ENCODE measurements at places on chromosomes 16 and 17.

DNA sequence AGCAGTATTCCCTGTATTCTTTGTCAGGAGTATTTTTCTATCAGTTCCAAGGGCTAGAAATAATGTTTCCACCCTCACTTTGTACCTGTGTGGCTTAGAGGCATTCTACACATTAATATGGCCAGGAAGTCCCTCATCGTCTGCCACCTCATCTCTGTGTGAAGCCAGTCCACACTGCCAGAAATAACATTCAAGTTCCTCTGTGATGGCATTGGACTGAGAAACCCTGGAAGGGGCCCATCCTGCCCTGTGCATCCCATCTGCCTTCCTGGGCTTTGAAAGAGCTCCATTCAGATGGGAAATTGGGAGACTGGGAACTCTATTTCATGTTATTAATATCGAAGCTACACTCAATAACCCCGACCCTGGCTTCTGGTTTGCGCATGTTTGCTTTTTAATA is 497.2 kb upstream of the CDH5 start:
- DNase-seq = no peak

DNA sequence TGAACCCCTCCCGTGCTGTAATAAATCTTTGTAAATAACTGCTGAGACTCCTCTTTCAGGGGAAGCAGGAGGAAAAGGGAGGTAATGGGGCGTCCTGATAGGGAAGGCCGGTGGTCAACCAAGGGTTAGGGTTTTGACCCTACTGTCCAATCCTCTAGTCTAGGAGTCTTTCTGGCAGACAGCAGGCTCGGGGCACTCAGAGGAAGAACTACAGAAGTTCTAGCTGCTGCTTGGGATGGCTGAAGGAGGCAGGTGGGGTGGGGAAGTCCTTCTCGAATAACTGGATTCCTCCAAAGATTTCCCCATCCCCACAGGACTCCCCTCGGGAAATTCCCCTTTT is 387 bp upstream of the STARD3 start:
- peak; percentile 29 for DNase-seq

GRCh38 chr17:77959926-77960521 is 1.5 kb downstream of the TNRC6C start:
- DNase-seq = peak; percentile 38

- no peak for DNase-seq
These were observed 5.8 kb downstream of the GPRC5C start for GRCh38 chr17:74437702-74438101.

- peak; percentile 29 for DNase-seq
These were observed 965 bp downstream of the INTS2 start for GRCh38 chr17:61926826-61927207.

GRCh38 chr16:60485872-60486489 is 1550.3 kb downstream of the CDH8 start:
- no peak for DNase-seq

- no peak for DNase-seq
These were observed 4.6 kb downstream of the IFT20 start for GRCh38 chr17:28330671-28331070.

GRCh38 chr17:4003131-4003500 is 38.9 kb upstream of the ATP2A3 start:
- no peak for DNase-seq

GRCh38 chr16:70160388-70160787 is 13.2 kb upstream of the CLEC18C start:
- DNase-seq = no peak

DNA sequence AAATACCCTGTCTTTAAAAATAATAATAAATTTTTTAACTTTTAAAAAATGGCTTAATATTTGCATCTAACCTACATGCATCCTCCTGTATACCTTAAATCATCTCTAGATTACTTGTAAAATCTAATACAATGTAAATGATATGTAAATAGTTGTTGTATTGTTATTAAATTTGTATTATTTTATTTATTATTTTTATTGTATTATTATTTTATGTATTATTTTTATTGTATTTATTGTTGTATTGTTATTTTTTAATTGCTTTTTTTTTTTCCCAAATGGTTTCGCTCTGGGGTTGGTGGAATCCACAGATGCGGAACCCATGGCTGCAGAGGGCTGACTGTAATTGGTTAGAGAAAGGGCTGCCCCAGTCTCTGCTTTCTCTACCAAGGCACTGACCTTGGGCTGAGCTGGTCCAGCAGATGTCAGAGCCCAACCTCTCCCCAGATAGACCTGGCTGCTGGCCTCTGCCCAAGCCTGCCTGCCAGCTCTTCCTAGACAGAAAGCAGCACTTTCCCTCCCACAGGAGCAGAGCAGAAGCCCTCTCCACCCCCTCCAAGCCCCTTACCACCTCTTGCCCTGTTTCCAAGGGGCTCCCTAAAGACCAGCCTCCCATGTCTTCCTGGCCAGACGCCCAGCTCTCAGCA is 183.8 kb downstream of the GSG1L start:
- no peak for DNase-seq

DNA sequence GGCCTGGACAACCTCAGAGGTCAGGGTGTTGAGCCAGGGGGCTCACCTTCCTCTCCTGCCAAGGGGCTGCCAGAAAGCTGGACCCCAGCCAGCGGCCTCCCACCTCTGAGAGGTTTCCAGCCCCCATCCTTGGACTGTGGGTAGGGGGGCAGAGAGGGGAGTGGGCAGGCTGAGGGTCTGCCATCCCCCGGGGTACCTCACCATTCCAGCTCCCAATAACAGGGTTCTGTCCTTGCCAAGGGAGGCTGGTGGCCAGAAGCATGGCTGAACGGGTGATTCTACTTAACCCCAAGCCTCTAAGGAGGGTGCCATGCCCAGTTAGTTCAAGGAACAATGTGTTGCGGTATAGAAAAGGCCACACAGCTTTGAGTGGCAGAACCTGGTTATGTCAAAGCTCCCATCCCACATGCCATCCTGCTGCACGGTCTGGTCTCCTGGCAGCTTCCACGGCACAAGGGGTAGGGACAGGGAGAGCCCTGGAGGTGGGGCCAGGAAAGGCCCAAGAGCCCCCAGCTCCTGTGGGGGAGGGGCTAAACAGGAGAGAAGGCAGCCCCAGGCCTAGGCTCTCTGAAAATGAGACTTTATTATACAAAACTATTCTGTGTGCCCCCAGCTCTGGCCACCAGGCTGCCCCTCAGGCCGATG is 19.8 kb downstream of the B9D1 start:
- no peak for DNase-seq

DNA sequence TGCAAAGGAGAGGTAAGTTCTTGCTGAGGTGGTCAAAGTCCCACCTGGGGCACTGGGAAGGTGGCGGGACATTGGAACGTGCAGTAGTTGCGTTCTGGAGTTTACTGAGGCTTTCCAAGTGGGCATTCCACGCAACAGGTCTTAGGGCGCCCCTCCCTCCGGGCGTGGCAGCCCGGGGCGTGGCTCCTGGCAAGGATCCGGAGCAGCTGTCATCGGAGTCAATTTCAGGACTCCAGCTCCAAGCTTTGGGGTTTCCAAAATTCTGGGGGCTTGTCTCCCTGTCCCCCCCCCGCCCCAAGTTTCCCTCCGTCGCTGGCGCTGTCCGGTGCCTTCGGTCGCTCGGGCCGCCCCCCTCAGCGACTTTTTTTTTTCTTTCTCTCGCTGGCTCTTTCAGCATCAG is 43.1 kb upstream of the AMZ2 start:
- DNase-seq = no peak

- peak; percentile 10 for DNase-seq
These were observed 585 bp downstream of the AP1G1 start for GRCh38 chr16:71807905-71808592.

DNA sequence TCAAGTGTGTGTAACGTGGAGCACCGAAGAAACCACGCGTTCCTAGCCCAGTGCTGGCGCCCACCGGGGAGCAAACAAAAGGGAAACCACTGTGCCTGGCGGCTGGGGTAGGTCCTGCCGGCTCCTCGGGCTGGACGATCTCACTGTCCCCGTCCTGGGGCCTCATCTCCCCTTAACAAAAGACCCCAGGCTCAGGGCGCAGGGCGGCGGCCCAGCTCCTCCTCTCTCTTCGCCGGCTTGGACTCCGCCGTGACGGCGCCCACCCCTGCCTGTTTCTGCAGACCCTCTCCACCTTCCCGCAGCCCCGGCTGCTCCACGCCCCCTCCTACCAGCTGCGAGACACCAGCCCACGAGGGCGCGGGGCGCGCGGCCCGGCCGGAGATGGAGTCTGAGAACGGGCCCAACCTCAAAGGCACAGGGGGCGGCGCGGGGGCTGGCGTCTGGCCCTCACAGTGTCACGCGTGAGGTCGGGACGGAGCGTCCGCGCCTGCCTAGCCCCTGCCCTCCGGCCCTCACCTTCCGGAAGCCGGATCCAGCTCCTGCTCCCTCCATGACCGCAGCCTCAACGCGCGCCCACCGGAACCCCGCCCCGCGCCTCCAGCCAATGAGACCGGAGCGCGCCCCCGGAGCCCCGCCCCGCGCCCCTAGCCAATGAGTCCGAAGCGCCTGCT is at the start of gene CENPX:
Gene CENPX, minus strand, starts transcription at position 569 of the 671 bp plus-strand sequence. Its CDS starts 17 bp downstream, at position 552.
- DNase-seq = no peak

GRCh38 chr16:89443727-89444084 is 46.7 kb downstream of the ANKRD11 start:
- no peak for DNase-seq

GRCh38 chr17:40726919-40727318 is 23.4 kb upstream of the KRT24 start:
- peak; percentile 7 for DNase-seq

DNA sequence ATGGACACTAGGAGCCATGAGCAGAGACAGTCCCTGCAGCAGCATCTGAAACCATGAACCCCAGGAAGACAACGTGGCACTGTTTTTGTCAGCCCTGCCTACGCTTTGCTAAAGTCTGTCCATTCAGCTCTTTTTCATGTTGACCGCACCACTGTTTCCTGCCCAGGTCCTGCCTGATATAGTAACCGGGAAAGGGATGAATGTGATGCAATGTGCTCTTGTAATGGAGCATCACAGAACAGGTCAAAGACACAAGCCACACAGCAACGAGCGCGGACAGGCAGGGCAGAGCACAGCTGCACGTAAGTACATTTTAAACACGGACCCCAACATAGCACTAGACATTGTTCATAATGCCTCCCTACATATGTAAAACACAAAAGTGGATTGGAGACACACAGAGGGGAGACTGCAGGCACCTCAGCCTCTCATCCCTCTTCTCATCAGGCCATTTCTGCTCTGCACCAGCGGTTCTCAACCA is 16.9 kb upstream of the TNFRSF13B start:
- DNase-seq = no peak

DNA sequence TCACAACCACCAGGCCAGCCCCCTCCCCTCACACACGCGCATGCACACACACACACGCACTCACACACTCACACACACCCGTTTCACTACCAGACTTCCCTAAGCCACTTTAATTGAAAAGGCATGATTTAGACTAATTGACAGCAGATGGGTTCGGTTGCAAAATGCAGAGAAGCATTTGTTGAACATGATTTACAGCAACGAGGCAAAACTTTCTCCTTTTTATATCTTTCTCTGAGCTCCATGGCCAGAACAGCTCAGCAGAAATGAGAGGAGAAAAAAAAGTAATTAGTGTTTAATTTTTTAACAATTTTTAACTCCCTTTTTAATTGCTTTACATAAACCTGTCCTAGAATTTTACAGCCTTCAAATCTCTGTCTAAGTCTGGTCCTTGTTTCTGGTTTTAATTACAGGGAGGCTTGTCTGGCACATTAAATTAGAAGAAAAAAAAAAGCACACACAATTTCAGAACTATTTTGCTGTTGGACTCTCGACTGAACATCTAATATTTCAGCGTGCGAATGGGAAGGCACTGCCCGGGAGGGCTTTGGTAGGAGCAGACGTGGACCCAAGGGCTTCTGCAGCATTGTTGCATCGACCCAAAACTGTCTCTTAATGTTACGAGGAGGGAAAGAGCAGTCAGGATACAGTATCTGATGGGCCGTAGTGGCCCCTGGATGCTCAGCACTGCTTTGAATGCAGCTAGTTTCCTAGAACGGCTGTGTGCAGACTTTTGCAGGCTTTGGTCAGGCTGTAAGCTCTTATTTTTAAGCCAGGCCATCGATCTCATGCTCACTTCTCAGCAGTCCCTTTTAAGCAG is 255.9 kb downstream of the SOX9 start:
- no peak for DNase-seq

DNA sequence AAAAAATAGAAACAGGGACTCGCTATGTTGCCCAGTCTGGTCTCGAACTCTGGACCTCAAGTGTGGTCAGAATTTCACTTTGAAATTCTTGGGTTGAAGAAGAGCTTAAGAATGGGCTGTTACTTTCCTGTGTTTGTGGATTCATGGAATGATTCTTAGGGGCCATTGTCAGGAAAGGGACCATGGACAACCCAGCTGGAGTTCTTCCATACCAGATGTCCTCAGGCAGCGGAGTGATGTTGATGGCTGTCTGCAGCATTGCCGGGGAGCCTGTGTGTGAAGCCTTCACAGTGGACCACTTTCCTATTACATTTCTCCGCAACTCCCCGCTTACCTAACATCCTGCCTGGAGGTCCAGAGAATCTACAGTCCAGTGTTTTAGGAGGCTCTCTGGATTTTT is 145.9 kb downstream of the CLEC16A start:
- no peak for DNase-seq

DNA sequence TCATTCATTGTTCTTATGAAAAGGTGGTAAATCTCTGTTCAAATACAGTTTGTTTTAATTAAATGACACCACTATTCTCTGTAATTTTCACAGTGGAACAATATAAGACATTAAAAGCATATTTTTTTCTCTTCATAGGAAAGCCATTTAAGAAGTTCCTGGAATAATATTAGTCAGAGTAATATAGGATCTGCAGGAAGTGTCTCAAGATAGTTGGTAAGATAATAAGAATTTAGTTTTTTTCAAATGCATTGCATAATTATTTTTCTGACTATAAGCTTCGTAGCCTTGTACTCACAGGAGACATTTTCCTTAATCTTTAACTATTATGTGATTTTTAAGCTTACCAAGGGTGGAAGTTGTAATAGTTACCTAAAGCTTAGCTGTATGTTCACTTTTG is 16.9 kb downstream of the STXBP4 start:
- no peak for DNase-seq

DNA sequence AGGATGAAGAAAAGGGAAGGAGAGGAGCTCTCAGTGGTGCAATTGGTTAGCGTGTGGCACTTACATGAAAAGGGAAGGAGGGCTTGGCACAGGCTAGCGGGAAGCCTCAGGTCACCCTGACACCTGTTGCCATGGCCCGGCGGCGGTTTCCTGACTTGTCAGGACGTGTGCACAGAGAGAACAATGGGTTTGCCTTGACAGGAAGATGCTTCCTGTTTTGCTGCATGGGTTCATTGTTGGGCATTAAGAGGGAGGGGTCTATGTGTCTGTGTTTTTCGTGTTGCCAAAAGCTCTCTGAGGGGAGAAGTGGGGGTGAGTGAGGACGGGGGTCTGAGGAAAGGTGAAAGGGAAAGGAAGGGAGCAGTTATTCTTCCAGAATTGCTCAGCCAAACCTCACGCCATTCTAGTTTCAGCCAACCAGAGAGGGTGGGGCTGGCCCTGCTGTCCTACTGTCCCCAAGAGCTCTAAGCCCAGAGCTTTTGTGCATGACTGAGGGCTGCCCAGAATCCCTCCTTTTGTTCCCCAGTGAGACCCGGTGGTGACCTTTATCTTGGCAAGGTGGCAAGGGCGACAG is 17.1 kb upstream of the CCR7 start:
- DNase-seq = no peak

All from astrocyte of the spinal cord (primary cell).